ENCODE measurements at places on chromosomes 6 and 20. TPM values are rescaled to one million over a fixed set of nuclear protein-coding genes. Genes with fewer than 3 reads are reported as not detected.

- no peak for ATAC-seq
These were observed 29.0 kb downstream of the JARID2 start for GRCh38 chr6:15274692-15275387.

DNA sequence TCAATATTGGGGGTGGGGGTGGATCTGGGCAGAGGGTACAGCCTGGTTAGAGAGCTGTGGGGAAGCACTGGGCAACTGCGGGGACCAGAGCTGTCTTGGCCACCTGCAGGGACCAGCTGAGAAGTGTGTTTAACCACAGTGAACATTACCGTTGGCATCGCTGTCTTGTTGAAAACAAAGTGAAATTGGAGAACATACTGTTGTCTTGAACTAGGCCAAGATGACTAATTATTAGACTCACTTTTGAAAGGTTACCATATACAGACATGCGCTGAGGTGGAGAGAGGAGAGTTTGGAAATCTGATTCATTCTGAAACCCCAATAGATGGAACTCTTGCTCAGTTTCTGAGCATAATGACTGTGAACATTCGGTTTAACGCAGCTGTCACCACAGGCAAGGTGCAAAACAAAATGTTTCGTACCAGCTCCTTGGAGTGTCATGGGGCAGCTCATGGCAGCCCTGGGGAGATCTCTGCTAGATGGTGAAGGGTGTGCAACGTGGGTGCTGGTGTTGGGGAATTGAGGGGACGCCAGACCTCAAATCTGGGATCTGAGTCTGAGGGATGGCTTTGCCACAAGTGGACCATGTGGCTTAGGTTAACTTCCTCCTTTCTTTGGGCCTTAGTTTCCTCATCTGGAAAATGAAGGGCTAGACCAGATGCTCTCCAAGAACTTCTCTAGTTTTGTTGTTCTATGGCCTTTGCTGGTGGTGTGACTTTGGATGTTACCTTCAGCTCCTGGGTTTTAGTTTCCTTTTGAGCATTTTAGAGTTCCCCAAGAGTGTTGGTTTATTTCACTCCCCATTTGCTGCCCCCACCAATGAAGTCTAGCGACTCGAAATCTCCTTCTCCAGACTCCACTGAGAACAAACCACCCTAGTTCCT is 24.6 kb upstream of the GTSF1L start:
- ATAC-seq, result peak; percentile 22

DNA sequence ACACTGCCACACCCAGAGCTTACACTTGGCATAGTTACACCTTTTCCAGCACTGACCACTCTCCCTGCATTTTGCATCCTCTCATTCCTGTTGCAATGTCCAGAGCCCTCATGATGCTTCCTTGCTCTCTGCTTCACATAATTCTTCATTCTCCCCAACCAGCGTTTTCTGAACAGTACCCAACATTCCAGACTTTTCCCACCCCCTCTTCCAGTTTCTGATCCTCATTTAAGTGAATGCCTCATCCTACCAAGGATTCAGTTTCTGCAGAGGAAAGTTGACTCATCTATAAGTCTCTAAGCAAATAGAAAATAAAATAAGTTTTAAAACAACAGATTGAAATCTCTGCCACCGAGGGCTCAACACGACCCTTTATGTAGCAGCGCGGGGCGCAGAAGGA is 321.3 kb upstream of the TCF21 start:
- no peak for ATAC-seq

GRCh38 chr6:122428781-122429180 is 29.3 kb downstream of the HSF2 start:
- no peak for ATAC-seq

GRCh38 chr6:50658561-50658960 is 54.8 kb upstream of the TFAP2D start:
- ATAC-seq, result no peak

GRCh38 chr6:48765352-48765961 is 654.5 kb upstream of the PTCHD4 start:
- ATAC-seq, result peak; percentile 78

- ATAC-seq, result peak; percentile 78
These were observed 32.7 kb upstream of the SNAP25 start for GRCh38 chr20:10185741-10186558.

- no peak for ATAC-seq
These were observed 258.8 kb downstream of the CDC5L start for GRCh38 chr6:44646355-44646754.

- ATAC-seq, result no peak
These were observed 509.8 kb downstream of the EPM2A start for GRCh38 chr6:145225500-145225899.

GRCh38 chr20:32278199-32278643 is 770 bp downstream of the KIF3B start:
- ATAC-seq, result peak; percentile 55

GRCh38 chr20:36036688-36037087 is 68.3 kb downstream of the CNBD2 start:
- no peak for ATAC-seq

- ATAC-seq, result peak; percentile 33
These were observed 90.7 kb upstream of the ARID1B start for GRCh38 chr6:156686301-156686994.

DNA sequence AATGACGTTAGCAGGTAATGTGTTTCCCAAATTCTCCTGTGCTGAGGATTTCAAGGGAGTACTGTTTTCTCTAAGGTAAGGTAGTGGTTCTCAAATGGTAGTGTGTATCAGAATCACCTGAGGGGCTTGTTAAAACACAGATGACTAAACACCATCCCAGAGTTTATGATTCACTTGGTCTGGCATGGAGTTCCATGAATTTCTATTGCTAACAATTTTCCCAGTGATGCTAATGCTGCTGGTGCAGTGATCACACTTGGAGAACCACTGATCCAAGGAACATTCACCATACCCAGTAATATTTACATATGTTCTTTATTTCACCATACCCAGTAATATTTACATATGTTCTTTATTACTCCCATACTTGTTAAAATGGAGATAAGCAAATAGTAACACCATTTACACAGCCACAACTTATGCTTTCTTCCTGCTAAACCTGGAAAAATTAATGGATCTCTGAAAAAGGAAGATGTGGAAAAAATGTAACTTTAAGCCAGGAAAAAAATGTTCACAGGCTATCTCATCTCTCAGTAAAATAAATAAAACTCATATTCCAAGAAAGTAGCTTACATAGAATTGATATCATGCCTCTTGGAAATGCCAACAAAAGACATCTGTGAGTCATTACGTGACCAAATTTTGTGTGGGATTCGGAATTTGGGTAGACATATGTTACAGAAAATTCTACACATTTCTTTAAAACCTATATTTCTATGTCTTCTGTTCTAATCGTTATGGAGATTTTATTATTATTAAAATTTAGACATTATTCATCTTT is 129.5 kb downstream of the MMUT start:
- no peak for ATAC-seq

DNA sequence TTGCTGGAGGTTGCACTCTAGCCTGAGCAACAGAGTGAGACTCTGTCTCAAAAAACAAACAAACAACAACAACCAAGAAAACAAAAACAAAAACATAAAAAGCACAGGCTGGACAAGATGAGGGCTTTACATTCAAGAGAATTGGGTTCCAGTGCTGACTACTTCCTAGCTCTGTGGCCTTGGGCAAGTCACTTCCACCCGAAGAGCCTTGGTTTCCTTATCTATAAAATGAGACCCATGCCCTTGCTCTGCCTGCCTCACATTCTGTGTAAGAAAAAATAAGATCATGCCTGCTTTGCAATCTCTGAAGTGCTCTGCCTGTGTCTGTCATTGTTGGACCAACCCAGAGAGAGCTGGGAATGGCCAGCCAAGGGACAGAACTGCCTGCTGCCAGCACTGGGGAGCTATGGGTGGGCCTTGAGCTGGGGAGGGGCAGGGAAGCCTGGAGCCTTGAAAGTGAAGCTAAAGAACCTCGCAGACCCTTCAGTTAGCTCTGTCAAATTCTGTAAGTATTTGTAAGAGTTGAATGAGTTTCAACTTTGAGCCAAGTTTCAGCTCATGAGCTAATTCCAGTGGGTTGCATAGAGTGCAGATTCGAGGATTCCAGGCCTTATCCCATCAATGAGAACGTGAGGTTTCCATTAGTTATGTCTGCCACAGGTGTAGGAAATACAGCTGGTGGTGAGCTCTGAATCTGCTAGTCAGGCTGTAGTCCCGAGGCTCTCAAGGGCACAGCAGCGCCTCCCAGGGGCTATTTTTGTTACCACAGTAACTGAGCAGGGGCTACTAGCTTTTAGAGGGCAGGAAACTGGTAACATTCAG is 93.2 kb downstream of the DLGAP4 start:
- ATAC-seq, result peak; percentile 50

GRCh38 chr20:59123678-59124255 is 39.9 kb upstream of the ZNF831 start:
- no peak for ATAC-seq

- ATAC-seq, result no peak
These were observed 610.9 kb upstream of the MAN1A1 start for GRCh38 chr6:119960456-119960855.

DNA sequence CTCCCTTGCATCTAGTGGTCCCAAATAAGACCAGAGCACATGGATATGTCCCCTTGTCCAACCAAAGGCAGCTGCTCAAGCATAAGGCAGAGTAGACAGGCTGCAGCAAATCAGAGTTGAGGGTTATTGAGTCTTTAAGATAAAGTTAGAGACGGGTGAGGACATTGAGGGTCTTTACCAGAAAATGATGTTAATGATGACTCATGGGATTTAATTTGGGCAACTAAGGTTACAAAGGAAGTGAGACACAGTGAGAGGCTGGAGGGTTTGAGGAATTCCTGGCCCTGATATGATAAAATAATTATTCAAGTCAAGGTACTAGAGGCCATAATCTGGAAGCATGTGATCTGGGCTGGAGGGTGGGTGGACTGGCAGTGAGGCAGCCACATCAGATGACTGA is 133.6 kb downstream of the ALDH8A1 start:
- ATAC-seq, result no peak

DNA sequence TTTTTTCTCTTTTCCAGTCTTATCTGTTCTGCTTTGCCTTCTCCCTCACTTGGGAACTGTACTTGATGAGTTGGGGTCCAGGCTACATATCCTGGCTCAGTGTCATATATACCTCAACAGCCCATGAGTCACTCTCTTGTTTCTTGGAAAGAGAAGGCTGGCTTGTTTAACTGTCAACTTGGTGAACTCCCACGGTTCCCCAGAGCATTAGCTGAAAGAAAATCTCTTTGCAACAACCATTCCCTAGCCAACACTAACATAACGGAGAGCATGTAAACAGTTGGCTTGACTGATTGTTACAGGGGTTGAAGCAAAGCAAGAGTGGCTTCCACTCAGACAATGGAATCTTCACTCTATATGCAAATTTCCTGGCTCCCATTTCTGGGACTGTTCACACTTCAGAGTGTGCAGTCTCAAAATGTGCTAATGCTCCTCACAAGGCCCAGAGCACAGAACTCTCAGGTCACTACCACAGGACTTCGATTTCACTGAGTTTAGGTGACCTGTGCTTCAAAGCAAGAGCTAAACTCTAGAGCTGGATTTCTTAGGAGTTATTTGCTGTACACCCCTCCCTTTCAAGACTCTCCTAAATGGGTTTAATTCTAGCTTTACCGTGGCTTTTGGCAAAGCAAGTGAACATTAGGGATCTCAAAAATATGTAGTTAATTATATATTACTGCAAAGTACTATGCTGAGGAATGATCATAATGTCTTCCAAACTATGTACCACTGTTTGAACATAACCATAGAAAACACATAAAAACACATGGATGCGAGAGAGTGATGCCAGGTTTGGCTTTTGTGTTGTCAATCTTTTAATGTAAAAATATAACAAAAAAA is 609.8 kb downstream of the RFPL4B start:
- ATAC-seq, result no peak

GRCh38 chr20:4135385-4136077 is 120.2 kb upstream of the RNF24 start:
- ATAC-seq, result peak; percentile 98

DNA sequence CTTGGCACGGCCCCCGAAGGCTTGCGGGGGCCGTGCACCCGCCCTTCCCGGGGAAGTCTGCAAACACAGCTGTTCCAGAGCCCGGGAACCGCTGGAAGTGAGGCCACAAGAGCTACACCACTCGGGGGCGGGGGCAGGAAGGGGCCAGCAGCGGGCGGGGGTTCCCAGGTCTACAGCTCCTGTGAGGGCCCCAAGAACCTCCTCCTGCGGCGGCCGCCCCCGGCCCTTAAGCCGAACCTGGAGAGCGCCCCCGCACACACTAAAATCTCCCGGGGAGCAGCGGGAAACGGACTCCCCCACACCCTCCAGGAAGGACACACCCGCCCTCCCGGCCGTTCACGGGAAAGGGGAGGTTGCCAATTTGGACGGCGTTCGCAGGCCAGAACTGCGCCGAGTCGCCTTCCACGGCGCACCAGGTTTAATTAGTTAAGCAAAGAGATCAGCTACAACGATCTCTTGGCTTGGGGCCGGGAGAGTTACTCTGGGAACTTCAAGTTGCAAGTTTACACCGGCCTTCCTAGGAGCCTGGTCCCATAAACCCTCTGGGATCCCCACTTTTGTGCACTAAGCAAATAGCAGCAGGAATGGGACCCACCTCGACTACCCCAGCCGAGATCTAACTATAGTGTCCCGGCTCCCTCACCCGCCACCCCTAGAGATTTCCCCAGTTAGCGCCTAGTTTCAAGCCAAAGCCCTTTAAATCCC is 1.7 kb downstream of the JAG1 start:
- peak; percentile 3 for ATAC-seq

- peak; percentile 37 for ATAC-seq
These were observed 84.3 kb upstream of the TRAF3IP2 start for GRCh38 chr6:111689946-111690345.

- no peak for ATAC-seq
These were observed 417.0 kb downstream of the HAO1 start for GRCh38 chr20:7523288-7523687.

DNA sequence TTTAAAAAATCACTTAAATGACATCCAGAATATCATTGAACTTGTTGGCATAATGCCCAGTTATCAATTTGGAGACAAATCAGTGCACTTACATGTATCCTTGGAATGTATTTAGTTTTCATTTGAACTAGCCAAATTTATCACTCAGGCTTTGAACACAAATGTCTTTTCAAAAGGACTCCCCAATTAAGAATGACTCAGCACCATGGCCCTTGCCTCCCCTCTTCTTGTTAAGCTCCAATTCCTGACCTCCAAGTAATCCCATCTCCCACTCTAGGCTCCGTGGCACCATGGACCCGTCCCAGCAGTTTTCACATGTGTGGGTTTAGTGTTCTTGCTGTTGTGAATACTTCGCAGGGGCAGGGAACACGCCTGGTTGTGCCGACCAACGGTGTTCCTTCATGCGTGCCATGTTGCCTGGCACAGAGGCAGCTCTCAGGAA is 2.7 kb downstream of the AKAP12 start:
- ATAC-seq, result no peak

GRCh38 chr20:12965870-12966251 is 42.9 kb upstream of the SPTLC3 start:
- ATAC-seq, result no peak

GRCh38 chr6:163711615-163712565 is 297.4 kb downstream of the QKI start:
- ATAC-seq, result peak; percentile 33

Gene C2
- 2.9 TPM for total RNA-seq

Gene EBF4
- 1.7 TPM for total RNA-seq

Gene REM1
- 0.20 TPM for total RNA-seq

Gene RIPOR2
- 2.1 TPM for total RNA-seq

Gene MCCD1
- not detected for total RNA-seq

Gene DLK2
- 8.9 TPM for total RNA-seq

Gene FAM217A
- total RNA-seq, result not detected

Gene SLA2
- 0.12 TPM for total RNA-seq

Gene STX11
- total RNA-seq, result 5.5 TPM

Gene PDYN
- not detected for total RNA-seq

Gene DSE
- 32.7 TPM for total RNA-seq

Gene IL17F
- total RNA-seq, result 0.20 TPM

Gene SALL4
- 0.44 TPM for total RNA-seq

Gene DEF6
- 27.3 TPM for total RNA-seq

Gene MUCL3
- 1.00 TPM for total RNA-seq
